GM23338 (cell line): ENCODE measurements at places on chromosomes 1 and 21.

DNA sequence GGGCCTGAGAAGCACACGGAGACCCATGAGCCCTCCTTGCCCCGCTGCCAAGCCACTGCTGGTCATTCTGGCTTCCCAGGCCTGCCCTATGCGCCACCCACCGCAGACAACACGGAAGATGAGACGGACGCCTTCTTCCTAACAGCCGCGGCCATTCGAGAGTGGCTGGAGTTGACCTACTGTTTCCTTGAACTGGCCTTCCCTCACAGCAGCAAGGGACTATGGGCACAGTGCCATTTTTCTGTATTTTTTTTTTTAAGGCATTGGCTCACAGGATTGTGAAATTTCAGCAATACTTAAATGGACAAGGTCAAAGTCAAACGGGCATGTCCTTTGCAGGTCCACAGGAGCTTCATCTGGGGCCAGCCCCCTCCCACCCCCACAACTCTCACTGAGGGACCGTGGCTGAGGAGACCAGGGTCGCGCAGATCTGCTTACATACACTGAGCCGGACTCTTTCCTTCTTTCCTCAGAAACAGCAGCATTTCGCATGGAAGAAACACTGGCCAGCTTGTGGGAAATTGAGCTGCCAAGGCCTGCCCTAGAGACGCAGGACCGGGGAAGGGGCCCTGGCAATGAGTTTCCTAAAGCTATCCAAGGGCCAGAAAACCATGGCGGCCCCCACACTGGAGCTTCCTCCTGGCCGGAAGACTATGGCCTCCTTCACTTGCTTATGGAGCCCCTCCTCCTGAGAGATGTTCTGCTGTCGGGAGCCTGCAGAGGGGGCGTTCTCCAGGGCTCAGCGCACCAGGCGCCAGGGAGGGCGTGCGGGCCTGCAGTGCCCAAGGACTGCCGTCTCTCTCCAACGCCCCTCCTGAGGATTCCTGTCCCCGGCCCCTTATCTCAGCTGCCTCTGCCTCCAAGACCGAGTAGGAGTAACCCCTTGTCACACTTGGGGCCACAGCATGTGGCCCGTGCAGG lies 98.9 kb downstream of the PGBD5 start:
- DNase-seq = no peak

DNA sequence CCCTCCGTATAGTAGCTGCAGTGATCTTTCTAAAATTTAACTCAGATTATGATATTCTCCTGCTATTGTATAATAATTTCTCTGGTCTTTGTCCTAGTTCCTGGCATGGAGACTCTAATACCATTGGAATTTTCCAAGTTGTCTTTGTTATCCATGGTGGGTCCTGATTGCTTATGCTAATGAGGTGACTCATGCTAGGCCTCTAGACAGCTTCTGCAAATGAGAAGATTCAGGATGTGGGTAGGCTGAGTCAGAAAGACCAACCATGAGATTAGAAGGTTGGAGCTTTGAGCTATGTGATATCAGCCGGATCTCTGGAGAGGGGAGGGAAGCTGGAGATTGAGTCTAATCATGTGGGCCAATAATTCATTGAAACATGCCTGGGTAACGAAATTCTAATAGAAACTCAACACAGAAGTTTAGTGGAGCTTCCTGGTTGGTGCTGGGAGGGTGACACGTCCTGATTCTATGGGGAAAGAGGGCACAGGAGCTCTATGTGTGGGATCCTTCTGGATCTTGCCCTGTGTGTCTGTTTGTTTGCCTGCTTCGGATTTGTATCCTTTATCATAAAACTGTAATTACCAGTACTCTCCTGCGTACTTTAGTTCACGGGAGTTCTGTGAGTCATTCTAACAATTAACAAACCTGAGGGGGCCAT lies 73.2 kb upstream of the CNIH3 start:
- no peak for DNase-seq

DNA sequence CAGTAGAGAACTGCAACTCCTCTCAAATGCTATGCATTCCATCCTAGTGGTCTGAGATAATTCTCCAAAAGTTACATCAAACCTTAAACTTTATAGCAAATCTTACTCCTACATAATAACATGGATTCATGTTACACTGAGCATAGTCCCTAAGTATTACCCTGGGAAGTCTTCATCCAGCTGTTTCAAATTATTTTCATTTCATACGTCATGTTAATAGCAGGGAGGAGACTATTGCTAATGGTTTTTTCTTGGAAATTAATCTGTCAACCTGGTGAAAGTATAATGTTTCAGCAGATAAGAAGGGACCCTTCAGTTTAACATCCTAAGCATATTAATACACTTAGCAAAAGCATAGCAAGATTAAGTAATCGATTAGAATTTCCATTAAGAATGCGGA lies 318.1 kb downstream of the USP25 start:
- DNase-seq = no peak

DNA sequence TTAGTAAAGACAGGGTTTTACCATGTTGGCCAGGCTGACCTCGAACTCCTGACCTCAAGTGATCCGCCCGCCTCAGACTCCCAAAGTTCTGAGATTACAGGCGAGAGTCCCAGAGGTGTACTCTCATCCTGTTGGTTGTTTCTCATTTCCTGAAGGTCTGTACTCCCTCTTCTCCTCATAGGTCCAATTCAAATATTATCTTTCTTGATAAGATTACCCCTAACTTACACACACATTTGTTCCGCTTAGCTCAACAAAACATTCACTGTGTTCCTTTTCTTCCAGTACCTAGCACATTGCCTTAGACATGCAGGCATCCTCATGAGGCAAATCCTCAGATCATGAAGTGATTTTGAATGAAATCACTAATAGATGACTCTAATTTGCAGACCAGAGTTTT lies 72.4 kb upstream of the SSX2IP start:
- no peak for DNase-seq

- DNase-seq = no peak
Measured at GRCh38 chr21:26655460-26655859, 82.4 kb upstream of the CYYR1 start.

- no peak for DNase-seq
Measured at GRCh38 chr1:10225573-10225972, 15.2 kb downstream of the KIF1B start.
